Caco-2 (cell line): ENCODE measurements at places on chromosomes 3 and 15.

DNA sequence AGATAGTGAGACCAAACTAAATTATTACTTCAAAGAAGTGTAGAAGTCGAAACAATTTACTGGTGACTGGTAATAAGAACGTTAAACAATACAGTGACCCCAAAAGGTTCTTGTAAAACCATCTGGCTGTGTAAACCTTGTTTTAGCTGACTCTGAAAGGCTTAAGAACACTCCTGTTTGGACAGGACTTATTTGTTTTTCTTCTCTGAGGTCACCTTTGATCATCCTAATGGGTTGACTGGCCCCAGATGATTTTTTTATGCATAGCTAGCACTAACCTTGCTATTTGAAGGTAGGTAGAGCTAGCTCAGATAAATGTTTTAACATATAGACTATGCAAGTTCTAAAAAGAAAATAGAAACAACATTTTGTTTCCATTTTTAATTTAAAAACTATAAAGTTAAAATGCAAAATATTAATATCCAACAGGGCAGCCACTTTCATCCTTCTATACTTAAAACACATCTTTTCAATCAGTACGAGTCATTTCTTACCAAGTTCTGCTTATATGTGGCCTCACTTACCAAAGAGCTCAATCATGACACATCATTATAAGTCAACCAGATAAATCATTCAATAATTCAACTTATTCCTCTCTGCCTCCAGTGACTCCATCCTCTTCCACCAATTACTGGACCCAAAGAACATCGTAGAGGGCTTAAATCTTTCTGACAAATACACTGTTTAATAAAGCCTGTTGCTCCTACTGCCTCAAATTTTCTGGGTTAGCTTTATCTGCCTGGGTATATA is 158.8 kb downstream of the SSR3 start:
- H3K27ac ChIP-seq: no peak overlapping the region
- DNase-seq: peak; percentile 58
- no peaks in the 10 kb centered on the region for H3K36me3 ChIP-seq

DNA sequence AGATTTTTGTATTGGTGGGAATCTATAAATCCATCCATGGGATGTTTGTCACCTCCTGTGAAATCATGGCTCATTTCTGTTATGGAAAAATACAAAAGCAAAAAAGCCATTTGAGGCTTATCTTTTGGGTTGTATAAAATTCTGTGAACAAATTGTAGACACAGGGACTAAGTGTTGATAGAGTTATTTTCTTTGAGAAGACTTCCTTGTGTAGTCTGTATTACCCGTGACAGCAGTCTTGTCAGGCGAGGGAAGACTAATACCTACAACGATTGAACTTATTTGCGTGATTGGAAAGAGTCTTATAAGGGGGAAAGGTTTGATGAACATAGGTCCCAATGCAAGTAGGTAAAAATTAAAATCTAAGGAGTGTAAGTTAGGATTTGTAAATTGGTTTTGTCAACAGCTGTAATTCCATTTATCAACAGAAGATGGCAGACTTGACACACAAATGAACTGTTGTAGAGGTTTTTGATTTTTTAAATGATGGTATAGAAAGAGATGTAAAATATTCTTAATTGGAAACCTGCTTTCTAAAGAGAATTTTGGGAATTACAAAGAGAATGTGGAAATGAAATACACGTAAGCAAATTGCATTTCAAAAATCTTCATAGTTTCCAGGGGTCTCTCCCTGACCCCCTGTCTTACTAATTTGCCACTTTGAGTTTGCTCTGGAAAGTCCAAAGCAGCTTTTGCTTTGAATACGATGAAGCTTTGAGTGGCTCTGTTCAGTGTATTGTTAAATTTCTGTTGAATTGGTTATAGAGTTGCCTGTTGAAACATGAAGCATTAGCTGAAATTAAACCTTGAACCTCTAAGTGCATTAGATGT is 33.2 kb downstream of the SLC25A26 start:
- no peak for DNase-seq
- H3K4me1 ChIP-seq: no peaks in the 10 kb centered on the region
- no peaks in the 10 kb centered on the region; the same call in 1 of the 2 replicates for H3K36me3 ChIP-seq
- H3K27me3 ChIP-seq: no peaks in the 10 kb centered on the region

DNA sequence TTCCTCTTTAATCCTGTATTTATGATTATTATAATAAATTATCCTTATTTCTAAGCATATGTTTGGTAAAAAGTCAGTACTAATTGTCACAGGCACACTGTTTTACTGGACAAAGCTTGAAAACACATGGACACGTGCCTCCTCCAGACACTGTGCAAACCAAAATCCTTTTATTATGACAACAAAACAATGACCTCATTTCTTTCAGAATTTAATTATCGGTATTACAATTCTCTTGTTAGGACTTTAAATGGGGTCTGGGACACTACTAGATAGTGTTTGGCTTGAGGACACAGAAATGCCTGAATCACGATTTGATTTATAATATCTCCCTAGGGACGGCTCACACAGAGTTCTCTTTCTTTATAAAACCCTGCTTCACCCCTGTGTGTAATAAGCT is 107.3 kb upstream of the IGSF10 start:
- no peaks in the 10 kb centered on the region for H3K36me3 ChIP-seq
- H3K27ac ChIP-seq: no peak overlapping the region
- no peaks in the 10 kb centered on the region for H3K27me3 ChIP-seq
- DNase-seq: no peak
- no peak overlapping the region for H3K4me3 ChIP-seq

GRCh38 chr15:25481208-25481859 is 42.5 kb upstream of the UBE3A start:
- peak overlapping the region; percentile 11; the same call in 1 of the 2 replicates for H3K4me3 ChIP-seq
- DNase-seq: no peak
- no peaks in the 10 kb centered on the region for H3K4me1 ChIP-seq
- H3K27ac ChIP-seq: no peak overlapping the region
- no peaks in the 10 kb centered on the region for H3K36me3 ChIP-seq

GRCh38 chr3:159724627-159725026 is 264.0 kb upstream of the IL12A start:
- H3K4me1 ChIP-seq: peaks cover 14% of the 10 kb centered on the region; the same call in 1 of the 2 replicates
- H3K27me3 ChIP-seq: no peaks in the 10 kb centered on the region
- no peaks in the 10 kb centered on the region for H3K36me3 ChIP-seq

DNA sequence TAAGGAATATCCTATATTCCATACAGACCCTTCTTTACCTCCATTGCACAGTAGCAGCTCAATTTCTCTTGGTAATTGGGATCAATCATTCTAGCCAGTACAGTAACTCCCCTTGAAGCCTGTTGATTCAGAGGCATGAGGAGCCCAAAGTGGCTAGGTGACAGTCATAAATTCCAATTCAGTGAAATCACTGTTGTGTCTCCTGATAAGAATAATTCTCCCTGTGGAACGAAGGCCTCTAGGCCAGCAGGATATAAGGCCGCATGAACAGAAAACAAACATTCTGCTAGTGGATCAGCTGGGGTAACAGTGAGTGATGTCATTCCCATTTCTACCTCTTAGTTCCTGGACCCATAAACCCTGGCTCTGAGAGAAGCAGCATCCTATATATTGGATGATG is 696.3 kb downstream of the NR2F2 start:
- H3K4me3 ChIP-seq: no peak overlapping the region
- no peaks in the 10 kb centered on the region for H3K27me3 ChIP-seq
- H3K4me1 ChIP-seq: peaks cover 10% of the 10 kb centered on the region; the same call in 1 of the 2 replicates
- H3K36me3 ChIP-seq: no peaks in the 10 kb centered on the region

DNA sequence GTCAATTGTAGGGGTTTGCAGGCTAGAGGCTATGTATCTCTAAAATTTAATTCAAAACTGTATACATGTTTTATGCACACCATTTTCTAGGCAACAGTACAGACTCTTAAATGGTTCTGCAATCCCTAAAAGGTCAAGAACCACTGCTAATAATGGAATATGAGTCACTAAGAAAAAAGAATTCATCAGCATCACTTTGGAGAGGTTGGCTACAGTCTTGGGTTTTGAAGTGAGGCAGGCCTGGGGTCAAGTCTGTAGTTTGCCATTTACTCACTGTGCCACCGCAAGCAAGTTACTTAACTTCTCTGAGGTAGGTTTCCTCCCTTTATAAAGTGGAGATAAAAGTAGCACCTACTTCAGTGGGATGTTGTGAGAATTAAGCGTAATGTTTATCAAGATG is 33.7 kb downstream of the THRB start:
- no peaks in the 10 kb centered on the region for H3K27me3 ChIP-seq
- peaks cover 33% of the 10 kb centered on the region for H3K4me1 ChIP-seq
- no peak overlapping the region for H3K4me3 ChIP-seq
- no peaks in the 10 kb centered on the region for H3K36me3 ChIP-seq

GRCh38 chr3:72475258-72476138 is 372.7 kb downstream of the SHQ1 start:
- H3K27ac ChIP-seq: no peak overlapping the region
- H3K4me1 ChIP-seq: no peaks in the 10 kb centered on the region
- no peak overlapping the region for H3K4me3 ChIP-seq
- no peaks in the 10 kb centered on the region for H3K27me3 ChIP-seq

- no peak overlapping the region for H3K27ac ChIP-seq
- H3K4me1 ChIP-seq: no peaks in the 10 kb centered on the region
- no peaks in the 10 kb centered on the region for H3K27me3 ChIP-seq
- no peak overlapping the region for H3K4me3 ChIP-seq
- no peak for DNase-seq
These were observed 941.4 kb downstream of the PLOD2 start for GRCh38 chr3:145219355-145220235.

GRCh38 chr3:17290894-17291293 is 406.1 kb downstream of the PLCL2 start:
- H3K27me3 ChIP-seq: no peaks in the 10 kb centered on the region
- no peak overlapping the region for H3K27ac ChIP-seq
- H3K4me3 ChIP-seq: no peak overlapping the region
- DNase-seq: no peak

- peaks cover 10% of the 10 kb centered on the region; the same call in 1 of the 2 replicates for H3K4me1 ChIP-seq
- H3K36me3 ChIP-seq: no peaks in the 10 kb centered on the region
- DNase-seq: no peak
- no peak overlapping the region for H3K4me3 ChIP-seq
- no peaks in the 10 kb centered on the region for H3K27me3 ChIP-seq
- no peak overlapping the region for H3K27ac ChIP-seq
These were observed 200.5 kb downstream of the TPRG1 start for GRCh38 chr3:189372243-189372642.

DNA sequence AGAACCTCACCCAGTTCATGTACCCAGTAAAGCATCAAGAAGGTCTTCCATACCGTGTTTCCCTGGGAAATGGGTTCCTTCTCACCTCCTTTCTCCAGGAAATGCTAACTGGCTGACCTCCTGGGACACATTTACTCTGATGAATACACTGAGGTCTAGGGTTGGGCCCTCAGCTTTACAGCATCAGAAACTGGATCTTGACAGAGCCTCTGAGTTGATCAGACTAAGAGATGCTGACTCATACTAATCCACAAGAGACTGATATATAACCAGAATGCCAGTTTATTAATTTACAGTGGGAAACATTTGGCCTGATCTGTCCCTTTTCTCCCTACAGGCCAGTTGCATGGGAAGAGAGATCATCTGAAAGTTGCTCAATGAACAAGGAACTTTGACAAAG is 55.8 kb downstream of the GTF2E1 start:
- H3K27ac ChIP-seq: no peak overlapping the region
- H3K36me3 ChIP-seq: no peaks in the 10 kb centered on the region
- no peaks in the 10 kb centered on the region for H3K27me3 ChIP-seq
- H3K4me1 ChIP-seq: peaks cover 15% of the 10 kb centered on the region

GRCh38 chr15:101310161-101310480 is 15.1 kb upstream of the SNRPA1 start:
- H3K4me3 ChIP-seq: no peak overlapping the region
- no peaks in the 10 kb centered on the region for H3K4me1 ChIP-seq
- no peak for DNase-seq
- H3K36me3 ChIP-seq: no peaks in the 10 kb centered on the region
- H3K27me3 ChIP-seq: no peaks in the 10 kb centered on the region

GRCh38 chr3:24088782-24089181 is 143.7 kb downstream of the NR1D2 start:
- H3K4me3 ChIP-seq: no peak overlapping the region
- no peak overlapping the region for H3K27ac ChIP-seq
- no peaks in the 10 kb centered on the region for H3K4me1 ChIP-seq
- H3K36me3 ChIP-seq: no peaks in the 10 kb centered on the region
- DNase-seq: no peak

DNA sequence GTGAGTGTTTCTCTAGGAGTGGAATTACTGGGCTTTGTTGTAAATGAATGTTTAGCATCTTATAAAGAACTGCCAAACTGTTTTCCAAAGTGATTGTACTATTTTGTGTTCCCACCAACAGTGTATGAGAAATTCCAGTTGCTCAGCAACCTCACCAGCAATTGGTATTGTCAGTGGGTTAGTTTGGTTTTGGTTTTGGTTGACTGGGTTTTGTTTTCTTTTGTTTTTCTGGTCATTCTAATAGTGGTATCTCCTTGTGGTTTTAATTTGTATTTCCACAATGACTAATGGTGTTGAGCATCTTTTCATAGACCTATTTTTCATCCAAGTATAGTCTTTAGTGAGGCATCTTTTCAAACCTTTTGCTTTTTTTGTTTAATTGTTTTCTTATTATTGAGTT is 27.1 kb downstream of the FILIP1L start:
- no peak for DNase-seq
- peak overlapping the region; percentile 78 for H3K27ac ChIP-seq
- no peaks in the 10 kb centered on the region for H3K36me3 ChIP-seq
- H3K4me3 ChIP-seq: no peak overlapping the region

GRCh38 chr3:168583977-168584376 is 488.3 kb upstream of the GOLIM4 start:
- no peaks in the 10 kb centered on the region for H3K4me1 ChIP-seq
- DNase-seq: no peak
- no peaks in the 10 kb centered on the region for H3K36me3 ChIP-seq
- H3K4me3 ChIP-seq: no peak overlapping the region
- H3K27me3 ChIP-seq: no peaks in the 10 kb centered on the region

DNA sequence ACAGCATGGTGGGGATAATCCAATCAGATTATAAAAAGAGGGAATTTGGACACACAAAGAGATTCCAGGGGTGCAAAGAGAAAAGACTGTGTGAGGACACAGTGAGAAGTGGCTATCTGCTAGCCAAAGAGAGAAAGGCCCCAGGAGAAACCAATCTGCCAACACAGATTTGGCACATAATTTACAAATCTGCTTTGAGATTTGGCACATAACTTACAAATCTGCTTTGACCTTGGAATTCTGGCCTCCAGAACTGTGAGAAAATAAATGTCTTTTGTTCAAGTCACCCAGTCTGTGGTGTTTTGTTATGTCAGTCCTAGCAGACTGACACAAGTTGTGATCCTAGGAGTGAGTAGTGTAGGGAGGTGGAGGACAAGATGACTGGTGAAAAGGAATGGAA is 3.5 kb upstream of the TM4SF18 start:
- no peak for DNase-seq
- no peaks in the 10 kb centered on the region for H3K36me3 ChIP-seq
- H3K27me3 ChIP-seq: no peaks in the 10 kb centered on the region
- H3K4me3 ChIP-seq: no peak overlapping the region

GRCh38 chr3:53151870-53152660 is 8.9 kb upstream of the PRKCD start:
- H3K4me3 ChIP-seq: no peak overlapping the region
- H3K27me3 ChIP-seq: no peaks in the 10 kb centered on the region
- H3K4me1 ChIP-seq: no peaks in the 10 kb centered on the region; the same call in 1 of the 2 replicates
- H3K27ac ChIP-seq: no peak overlapping the region
- no peaks in the 10 kb centered on the region for H3K36me3 ChIP-seq

DNA sequence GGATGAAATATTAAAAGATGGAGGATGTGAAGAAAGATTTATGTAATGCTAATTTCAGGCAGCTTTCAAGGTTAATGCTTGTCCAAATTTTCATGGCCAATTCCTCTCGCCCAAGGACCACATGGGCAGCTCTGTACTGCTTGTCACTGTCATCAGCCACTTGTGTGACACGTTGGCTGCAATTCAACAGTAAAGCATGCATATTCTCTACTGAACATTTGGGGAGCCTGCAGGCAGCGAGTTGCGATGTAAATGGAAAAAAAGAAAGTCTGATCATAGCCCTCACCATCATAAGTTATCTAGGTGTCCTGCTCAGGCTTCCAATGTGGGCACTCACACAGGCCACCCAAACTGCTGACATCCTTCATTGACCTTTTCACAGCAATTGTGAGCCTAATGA is 1026.8 kb upstream of the NR2F2 start:
- no peak for DNase-seq
- no peak overlapping the region for H3K27ac ChIP-seq
- no peaks in the 10 kb centered on the region for H3K4me1 ChIP-seq
- H3K4me3 ChIP-seq: no peak overlapping the region
